Bronchus fibroblast of lung (primary cell): ENCODE measurements at places on chromosomes 11 and 22. TPM values are rescaled to one million over a fixed set of nuclear protein-coding genes. Genes with fewer than 3 reads are reported as not detected.

SYCE3 gene
- not detected in 2 replicates for total RNA-seq

STK33 gene
- 5.9 and 6.1 TPM in 2 replicates for total RNA-seq

SLC5A12 gene
- total RNA-seq, result not detected in 2 replicates

LRP4 gene
- 1.2 TPM in 2 replicates for total RNA-seq

MRPL16 gene
- 61.7 and 67.1 TPM in 2 replicates for total RNA-seq
